ENCODE measurements at places on chromosomes 7 and 10. TPM values are rescaled to one million over a fixed set of nuclear protein-coding genes. Genes with fewer than 3 reads are reported as not detected.

DNA sequence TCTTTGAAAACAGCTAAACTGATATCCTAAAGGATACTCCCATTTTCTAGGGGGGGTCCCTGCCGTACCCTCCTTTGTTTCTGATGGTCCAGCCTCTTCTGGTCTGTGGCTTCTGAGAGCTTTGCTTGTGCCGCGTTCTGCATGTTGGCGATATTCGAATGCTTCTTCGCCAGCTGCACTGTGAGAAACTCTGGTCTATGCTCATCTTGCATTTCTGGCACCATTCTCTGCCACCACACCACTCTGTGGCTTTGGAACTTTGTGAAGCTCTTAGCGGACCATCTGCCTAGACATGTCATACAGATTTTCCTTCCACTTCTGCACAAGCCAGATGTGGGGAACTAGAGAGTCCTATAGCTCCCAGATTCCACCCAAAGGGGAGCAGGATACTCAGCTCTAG, 197.2 kb downstream of the REEP3 start:
- no peak overlapping the region for H3K4me3 ChIP-seq
- no peaks in the 10 kb centered on the region for H3K36me3 ChIP-seq
- H3K27me3 ChIP-seq: peaks cover 13% of the 10 kb centered on the region
- DNase-seq: no peak

DNA sequence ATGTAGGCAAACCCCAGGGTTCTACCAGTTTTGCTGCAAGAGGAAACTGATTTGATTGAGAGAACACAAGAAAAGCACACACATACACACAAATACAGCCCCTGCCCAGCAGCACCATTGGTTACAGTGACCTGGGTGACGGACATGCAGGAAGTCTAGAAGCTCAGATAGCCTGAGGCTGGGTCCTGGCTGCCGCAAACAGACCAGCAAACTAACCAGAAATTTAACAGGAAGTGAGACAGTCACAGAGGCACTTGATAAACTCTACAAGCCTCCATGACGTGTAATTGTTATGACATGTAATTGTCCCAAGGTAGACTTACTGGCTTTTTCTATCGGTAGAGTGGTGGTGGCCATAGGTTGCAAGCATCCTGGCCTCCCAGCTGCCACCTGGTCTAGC, 58.9 kb downstream of the PRKAR2B start:
- peak overlapping the region; percentile 83 for H3K27ac ChIP-seq
- DNase-seq: no peak
- peaks cover 2% of the 10 kb centered on the region for H3K27me3 ChIP-seq
- peaks cover 4% of the 10 kb centered on the region for H3K4me1 ChIP-seq

DNA sequence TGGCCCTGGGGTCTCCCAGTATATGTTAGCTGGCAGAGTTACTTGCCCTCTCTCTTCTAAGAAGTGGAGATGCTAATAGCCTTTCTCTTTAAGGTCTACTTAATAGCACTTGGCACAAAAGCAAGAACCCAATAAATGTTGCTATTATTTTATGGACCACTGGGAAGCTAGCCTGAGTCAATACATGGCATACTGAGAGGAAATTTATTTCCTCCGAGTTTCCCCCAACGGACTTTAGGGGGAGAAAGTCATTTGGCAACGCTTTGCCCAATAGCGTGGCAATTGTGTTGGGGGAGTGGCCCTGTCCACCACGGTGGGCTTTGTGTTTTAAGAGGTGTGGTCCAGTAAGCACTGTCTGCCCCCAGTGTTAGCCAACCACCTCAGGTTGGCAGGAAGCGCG, 87.4 kb upstream of the SMNDC1 start:
- H3K27ac ChIP-seq: peak overlapping the region; percentile 90
- peaks cover 5% of the 10 kb centered on the region for H3K36me3 ChIP-seq
- peaks cover 67% of the 10 kb centered on the region for H3K4me1 ChIP-seq
- no peaks in the 10 kb centered on the region for H3K27me3 ChIP-seq

GRCh38 chr10:128573281-128573845, 447.1 kb upstream of the MKI67 start:
- no peaks in the 10 kb centered on the region for H3K36me3 ChIP-seq
- H3K4me3 ChIP-seq: no peak overlapping the region
- no peak overlapping the region for H3K27ac ChIP-seq
- no peak for DNase-seq

GRCh38 chr7:10560497-10560896, 413.2 kb upstream of the PHF14 start:
- no peaks in the 10 kb centered on the region for H3K36me3 ChIP-seq
- H3K4me3 ChIP-seq: no peak overlapping the region
- H3K27me3 ChIP-seq: no peaks in the 10 kb centered on the region
- no peak for DNase-seq

DNA sequence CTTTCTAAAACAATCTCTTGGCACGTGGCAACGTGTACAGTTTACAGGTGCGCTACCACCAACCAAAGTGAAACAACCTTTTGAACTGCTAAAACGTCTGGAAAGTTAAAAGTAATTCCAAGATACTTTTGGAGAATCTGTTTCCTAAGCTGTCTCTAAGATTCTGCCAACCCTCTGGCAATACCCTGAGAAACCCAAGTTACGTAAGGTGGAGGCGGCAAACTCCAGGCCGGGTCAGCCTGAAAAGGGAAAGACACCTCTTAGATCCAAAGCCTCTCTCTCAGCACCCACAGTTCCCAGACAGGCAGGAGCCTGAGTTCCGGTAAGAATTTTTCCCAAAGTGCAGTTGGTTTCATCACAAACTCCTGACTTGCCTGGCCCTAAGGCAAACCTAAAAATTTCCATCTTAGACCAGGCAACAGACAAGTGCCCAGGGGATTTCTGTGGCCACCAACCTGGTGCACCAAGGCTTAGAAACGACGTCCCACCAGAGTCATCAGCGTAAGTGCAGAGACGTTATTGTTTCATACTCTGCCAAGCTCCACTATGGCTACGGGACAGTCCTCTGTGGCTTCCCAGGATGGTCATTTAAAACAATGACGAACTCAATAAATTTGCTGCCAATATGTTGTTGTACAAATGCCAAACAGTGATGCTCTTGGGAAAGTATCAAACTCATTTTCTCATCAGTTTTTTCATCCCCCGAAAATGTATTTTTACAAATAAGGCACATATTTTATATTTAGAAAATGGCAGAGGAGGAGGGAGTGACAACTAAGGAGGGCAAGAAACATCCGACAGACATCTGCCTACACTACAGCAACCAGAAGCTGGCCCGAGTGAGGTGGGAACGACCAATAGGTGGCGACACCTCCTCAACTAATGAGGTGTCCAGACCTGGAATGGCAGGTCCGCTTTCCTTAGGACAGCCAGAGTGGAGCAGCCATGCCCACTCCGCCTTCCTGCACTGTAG, 205.8 kb upstream of the FRMD4A start:
- no peak overlapping the region for H3K27ac ChIP-seq
- no peak overlapping the region for H3K4me3 ChIP-seq
- DNase-seq: no peak
- peaks cover 67% of the 10 kb centered on the region for H3K4me1 ChIP-seq
- peaks cover 19% of the 10 kb centered on the region for H3K36me3 ChIP-seq

DNA sequence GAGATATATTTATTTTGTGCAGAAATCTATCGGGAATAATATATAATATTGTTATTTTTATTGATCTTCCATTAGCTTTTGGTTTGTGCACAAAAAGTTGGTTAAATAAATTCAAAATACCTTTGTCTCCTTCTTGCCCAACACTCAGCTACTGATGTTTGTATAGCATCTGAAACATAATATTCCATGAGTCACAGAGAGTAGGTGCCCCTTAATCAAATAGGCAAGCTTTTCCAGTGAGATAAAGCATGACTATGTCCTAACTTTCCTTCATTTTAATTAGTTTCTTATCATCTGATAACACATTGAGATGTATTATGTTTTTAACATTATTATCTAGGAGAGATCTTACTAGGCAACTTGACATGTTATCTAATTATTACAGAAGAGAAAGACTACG, 432.2 kb downstream of the KIF20B start:
- H3K4me1 ChIP-seq: no peaks in the 10 kb centered on the region
- H3K4me3 ChIP-seq: no peak overlapping the region
- no peaks in the 10 kb centered on the region for H3K27me3 ChIP-seq
- H3K36me3 ChIP-seq: peaks cover 14% of the 10 kb centered on the region

- no peak overlapping the region for H3K27ac ChIP-seq
- H3K36me3 ChIP-seq: peaks cover 15% of the 10 kb centered on the region
- no peak overlapping the region for H3K4me3 ChIP-seq
- DNase-seq: no peak
Observed at GRCh38 chr7:158325530-158326381, 261.9 kb downstream of the PTPRN2 start.

DNA sequence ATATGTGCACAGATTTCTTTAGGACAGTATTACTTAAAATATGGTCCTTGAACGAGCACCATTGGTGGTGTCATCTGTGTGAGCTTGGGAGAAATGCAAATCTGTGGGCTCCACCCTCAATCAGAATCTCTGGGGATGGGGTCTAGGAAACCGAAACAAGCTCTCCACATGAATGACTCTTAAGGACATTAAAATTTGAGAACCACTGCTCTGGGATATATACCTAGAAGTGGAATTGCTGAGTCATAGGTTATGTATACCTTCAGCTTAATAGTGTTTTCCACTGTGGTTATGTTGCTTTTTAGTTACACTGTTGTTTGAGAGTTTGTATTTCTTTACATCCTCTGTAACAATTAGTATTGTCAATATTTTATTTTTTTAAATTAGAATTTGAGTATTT, 24.0 kb downstream of the ZNRF2 start:
- H3K4me3 ChIP-seq: no peak overlapping the region
- peaks cover 46% of the 10 kb centered on the region for H3K4me1 ChIP-seq

DNA sequence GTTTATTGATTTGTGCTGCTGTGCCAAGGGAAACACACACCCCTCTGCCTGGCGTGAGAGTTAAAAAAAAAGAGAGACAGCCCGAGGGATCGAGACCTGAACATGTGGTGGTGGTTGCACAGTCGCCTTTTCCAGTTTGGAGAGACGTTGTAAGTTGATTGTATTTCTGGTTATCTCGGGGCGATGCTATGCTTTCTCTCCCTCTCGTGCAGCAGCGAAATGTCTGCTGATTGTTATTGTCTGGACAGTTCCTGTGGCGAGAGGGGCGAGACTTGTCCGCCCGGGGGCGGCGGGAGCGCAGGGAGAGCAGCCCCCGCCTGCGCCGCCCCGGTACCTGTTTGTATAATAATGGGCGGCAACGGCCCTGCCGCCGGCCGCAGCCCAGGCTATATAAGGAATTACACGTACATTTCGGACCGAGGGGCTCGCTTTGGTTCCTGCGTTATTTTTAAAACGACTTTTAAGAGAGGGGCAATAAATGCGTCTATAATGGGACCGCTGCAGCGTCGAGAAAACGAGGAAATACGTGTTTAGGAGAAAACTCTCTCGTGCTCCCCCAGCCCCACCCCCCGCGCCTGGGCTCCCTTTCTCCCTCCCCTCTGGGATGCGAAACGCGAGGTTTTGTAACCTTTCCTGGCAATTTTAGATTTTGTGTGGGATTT, 1.7 kb downstream of the ZEB1 start:
- H3K36me3 ChIP-seq: no peaks in the 10 kb centered on the region
- H3K27ac ChIP-seq: peak overlapping the region; percentile 79
- H3K27me3 ChIP-seq: no peaks in the 10 kb centered on the region
- no peak for DNase-seq

GRCh38 chr7:30800785-30801252, 29.6 kb downstream of the MINDY4 start:
- no peak overlapping the region for H3K27ac ChIP-seq
- no peaks in the 10 kb centered on the region for H3K4me1 ChIP-seq
- no peaks in the 10 kb centered on the region for H3K27me3 ChIP-seq
- no peaks in the 10 kb centered on the region for H3K36me3 ChIP-seq
- H3K4me3 ChIP-seq: no peak overlapping the region

GRCh38 chr7:44325201-44325671, at the start of gene CAMK2B:
CAMK2B (minus strand) TSS chr7:44325594; CDS start chr7:44325421, 173 bp downstream.
- peaks cover 22% of the 10 kb centered on the region for H3K27me3 ChIP-seq
- H3K36me3 ChIP-seq: no peaks in the 10 kb centered on the region
- no peak for DNase-seq
- no peak within 1 kb of the TSS for H3K27ac ChIP-seq
- peak within 1 kb of the TSS; percentile 72 for H3K4me3 ChIP-seq

DNA sequence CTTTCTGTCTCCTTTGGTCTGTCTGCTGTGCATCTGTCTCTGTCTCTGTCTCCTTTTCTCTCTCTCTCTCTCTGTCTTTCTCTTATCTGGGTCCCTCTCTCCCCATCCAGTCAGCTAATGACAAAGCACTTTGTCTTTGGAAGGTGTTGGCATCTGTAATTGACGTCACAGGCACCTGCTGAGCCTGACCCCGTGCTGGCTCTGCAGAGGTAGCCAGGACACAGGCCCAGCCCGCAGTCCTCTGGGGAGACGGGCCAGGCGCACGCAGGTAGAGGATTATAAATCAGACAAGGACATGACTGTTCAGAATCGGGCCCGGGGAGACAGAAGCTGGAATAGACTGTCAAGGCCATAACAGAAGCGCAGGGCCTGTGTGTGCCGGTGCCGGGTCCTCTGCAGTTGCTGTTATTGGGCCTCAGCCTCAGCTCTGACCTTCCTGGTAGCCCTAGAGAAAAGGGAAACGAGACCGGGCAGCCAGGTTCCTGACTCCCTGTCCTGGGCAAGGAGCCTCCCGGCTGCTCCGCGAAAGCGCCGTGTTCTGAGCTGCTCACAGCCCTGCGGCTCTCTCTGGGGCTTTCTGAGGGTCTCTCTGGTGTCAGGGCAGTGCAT, 10.7 kb upstream of the PSMG3 start:
- H3K27ac ChIP-seq: no peak overlapping the region
- peaks cover 15% of the 10 kb centered on the region for H3K4me1 ChIP-seq
- H3K4me3 ChIP-seq: no peak overlapping the region
- no peak for DNase-seq
- H3K36me3 ChIP-seq: no peaks in the 10 kb centered on the region

DNA sequence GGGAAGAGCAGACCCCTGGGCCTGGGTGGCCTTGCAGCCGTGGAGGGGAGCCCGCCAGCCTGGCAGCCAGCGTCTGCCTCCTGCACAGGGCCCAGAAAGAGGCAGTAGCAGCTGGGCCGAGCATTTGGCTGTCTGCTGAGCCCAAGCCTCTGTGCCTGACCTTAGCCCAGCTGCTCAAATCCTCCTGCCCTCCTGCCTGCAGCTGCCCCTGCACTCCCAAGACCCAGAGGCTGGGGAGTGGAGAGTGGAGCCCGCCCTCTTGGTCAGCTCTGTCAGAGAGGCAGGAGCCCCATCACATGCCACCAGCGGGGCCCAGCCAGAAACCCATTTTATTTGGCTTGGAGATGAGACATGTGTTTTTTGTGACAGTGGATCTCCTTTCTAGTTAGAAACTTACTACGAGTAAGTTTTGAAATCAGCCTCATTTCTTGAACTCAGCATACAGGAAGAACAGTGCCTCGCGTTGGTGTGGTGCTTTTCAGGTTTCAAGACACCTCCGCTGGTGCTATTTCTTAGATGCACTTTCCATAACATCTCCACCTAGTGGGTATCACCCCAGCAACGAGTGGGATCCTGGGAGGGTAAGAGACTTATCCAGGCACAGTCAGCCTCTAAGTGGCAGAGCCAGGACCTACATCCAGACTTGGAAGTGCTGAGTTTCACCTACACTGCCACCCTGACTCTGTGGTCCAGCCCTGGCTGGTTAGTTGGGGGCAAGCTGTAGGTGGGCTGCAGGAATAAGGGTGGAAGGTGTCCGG, 477.1 kb downstream of the RPS24 start:
- no peak overlapping the region for H3K4me3 ChIP-seq
- no peaks in the 10 kb centered on the region for H3K4me1 ChIP-seq
- DNase-seq: no peak
- no peak overlapping the region for H3K27ac ChIP-seq
- H3K36me3 ChIP-seq: no peaks in the 10 kb centered on the region

The MYOZ1 gene
- not detected for total RNA-seq

The CTTNBP2 gene
- not detected for total RNA-seq

The MYPN gene
- not detected for total RNA-seq

The LIPN gene
- total RNA-seq: not detected

The HTR7 gene
- 0.62 TPM for total RNA-seq

The RPP38 gene
- total RNA-seq: 13.4 TPM

The GPR146 gene
- 8.1 TPM for total RNA-seq

The GHRHR gene
- total RNA-seq: not detected

The KCND2 gene
- not detected for total RNA-seq

The ZNF804B gene
- total RNA-seq: not detected

The CDC123 gene
- total RNA-seq: 161 TPM
